ENCODE measurements at places on chromosomes 5 and 9.

GRCh38 chr5:14153071-14153864 is 10.1 kb downstream of the TRIO start:
- no peak for DNase-seq

- DNase-seq: no peak
Measured at GRCh38 chr9:112629671-112630485, 88.0 kb downstream of the INIP start.

- no peak for DNase-seq
Measured at GRCh38 chr9:37218800-37219425, 98.5 kb downstream of the ZCCHC7 start.

- no peak for DNase-seq
Measured at GRCh38 chr9:114404531-114404930, 16.7 kb upstream of the AKNA start.

GRCh38 chr9:89349607-89350006 is 31.3 kb downstream of the SECISBP2 start:
- DNase-seq: no peak

- DNase-seq: no peak
Measured at GRCh38 chr9:136857581-136858412, 5.7 kb downstream of the MAMDC4 start.

- no peak for DNase-seq
Measured at GRCh38 chr9:134350416-134350994, 24.2 kb downstream of the RXRA start.

- DNase-seq: no peak
Measured at GRCh38 chr9:136100700-136101614, 5.9 kb upstream of the NACC2 start.

DNA sequence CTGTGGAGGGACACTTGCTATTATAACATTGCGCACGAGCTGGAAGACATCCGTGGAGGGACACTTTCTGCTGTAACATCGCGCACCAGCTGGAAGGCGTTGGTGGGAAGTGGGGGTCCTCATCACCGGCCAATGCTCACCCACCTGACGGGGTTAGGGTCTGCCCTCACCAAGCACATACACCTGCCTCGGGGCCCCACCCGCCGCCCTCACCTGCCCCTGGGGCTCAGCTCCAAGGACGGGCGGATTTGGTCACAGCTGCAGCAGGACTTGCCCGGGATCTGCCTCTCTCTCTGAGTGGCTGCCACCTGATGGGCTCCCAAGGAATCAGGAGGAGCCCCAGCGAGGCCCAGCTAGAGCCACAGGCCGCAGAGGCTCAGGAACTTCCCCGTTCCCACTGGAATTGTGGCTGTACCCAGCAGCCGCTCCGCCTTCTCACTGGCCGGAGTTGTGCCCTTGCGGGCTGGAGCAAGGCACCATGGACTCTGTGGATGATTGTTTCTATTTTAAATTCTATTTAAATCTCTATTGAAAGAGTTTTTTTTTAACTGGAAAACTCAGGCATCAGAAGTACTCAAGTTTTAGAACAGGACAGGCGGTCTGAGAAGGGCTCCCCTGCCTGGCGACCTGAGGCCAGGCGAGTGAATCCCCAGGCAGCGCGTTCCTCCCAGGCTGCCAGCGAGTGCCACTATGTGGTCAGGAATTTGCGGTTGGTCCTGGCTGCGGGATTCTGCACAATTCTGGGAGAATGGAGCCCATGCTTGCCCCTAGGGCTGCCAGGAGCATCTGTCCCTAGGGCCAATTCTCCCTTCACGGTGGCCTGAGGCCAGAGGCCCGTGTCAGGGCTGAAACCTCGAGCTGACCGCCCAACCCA is 38.9 kb upstream of the SLC6A3 start:
- no peak for DNase-seq

DNA sequence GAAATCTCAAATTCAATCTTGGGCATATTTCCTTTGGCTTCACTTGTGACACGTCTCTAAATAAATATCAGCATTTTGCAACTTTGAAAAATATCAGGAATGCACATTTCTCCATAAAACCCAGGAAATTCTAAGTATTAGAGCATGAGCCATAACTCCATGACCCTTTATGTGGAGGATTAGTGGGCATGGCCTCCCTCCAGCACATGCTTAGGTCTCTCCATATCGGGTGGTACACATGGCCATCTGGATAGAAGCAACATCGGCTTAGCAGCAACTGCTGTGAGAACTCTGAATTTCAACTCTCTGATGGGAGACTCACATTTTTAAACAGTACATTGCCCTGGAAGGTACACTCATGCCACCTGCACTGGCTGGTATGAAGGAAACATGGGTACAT is 73.7 kb upstream of the EGFLAM start:
- DNase-seq: no peak

DNA sequence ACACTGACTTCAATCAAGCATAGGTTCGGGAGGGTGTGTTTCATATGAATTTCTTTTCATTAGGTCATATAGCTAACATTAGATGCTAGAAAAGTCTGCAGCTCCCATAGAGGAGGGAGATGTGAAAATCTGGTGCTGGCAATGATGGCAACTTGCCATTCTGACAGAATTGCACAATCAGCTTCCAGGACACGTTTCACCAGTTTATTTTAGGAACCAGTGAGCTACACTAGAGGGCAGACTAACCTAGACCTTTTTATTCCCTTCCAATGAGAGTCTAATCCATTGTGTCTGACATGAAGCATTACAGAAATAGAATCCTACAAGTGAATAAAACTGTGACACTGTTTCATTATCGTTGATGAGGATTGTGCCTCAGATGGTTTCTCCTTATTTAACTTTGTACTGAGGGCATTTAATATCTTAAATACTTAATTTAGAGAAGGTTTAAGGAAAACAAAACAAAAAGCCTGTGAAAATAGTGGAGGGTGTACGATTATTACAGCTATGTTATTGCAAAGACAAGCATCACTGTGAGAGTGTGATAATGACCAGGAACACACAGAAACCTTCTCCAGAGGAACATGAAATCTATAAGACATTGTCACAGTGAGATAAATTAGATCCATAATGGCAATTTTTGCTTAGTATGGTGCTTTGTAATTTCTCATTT is 363.3 kb upstream of the RPS23 start:
- DNase-seq: no peak

- DNase-seq: no peak
Measured at GRCh38 chr5:113125371-113125770, 148.8 kb downstream of the DCP2 start.

DNA sequence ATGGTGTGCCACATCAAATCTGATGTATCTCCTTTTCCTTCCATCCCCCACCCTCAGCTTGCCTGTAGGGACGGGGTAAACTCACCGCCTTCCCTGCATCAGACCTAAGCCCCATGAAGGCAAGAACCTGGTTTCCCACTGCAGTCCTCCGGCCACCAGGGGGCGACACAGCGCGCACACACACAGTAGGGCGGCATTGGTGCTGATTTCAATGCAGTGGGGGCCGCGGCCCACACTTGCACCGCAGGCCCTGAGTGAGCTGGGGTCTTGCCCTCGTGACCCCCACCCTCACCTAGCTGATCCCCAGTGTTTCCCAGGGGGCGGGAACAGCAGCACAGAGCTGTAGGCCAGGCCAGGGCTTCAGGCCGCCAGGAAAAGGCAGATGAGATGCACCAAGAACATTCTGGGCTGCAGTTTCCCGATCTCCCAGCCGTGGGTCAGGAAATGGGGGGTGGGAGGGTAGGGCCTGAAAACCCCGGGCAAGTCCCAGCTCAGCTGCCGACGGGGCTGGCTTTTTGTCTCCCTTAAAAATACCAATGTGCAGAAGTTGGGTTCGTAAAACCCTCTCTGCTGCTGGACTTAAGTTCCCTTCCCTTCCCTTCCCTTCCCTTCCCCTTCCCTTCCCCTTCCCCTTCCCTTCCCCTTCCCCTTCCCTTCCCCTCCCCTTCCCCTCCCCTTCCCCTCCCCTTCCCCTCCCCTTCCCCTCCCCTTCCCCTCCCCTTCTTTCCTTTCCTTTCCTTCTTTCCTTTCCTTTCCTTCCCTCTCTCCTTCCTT is 19.5 kb downstream of the FAM163B start:
- DNase-seq: peak; percentile 72

DNA sequence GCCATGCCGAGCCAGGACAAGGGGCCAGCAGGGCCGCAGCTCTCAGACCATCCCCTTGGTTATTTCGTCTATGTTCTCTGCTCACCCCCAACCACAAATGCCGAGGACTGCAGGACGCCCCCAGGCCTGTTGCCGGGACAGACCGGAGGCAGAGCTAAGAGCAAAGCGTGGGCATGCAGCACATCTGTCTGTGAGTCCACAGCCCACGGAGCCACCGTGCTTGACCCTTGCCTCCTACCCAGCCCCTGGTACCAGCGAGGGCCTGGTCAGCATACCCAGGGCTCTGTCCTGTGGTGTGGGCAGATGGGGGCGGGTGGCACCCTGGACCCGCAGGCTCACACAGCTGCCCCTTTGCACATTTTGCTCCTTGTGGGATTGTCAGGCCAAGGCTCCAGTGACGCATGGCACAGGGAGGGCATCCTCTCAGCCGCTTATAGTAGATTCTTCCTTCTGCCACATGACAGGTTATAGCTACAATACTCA is 4.7 kb downstream of the BRD3 start:
- DNase-seq: no peak

DNA sequence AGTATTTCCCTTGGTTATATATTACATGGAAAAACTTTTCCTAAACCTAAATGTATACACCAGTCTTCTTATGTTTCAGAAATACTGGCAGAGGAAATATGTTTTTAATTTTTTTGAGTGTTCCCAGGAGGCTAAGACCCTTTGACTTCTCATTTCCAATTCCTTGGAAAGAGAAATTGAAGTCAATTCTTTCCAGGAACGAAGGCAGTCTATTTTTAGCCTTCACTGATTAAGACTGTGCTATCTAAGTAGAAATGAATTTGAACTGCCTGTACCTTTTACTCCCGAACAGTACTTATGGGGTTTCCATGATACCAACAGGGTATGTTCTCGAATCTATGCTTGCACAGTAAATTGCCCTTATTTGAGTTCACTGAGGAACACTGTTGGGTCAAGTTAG is 340.3 kb upstream of the CD180 start:
- DNase-seq: no peak

GRCh38 chr9:86488794-86489193 is 134.6 kb upstream of the TUT7 start:
- DNase-seq: no peak

- DNase-seq: no peak
Measured at GRCh38 chr5:163005949-163006348, 431.4 kb upstream of the CCNG1 start.

DNA sequence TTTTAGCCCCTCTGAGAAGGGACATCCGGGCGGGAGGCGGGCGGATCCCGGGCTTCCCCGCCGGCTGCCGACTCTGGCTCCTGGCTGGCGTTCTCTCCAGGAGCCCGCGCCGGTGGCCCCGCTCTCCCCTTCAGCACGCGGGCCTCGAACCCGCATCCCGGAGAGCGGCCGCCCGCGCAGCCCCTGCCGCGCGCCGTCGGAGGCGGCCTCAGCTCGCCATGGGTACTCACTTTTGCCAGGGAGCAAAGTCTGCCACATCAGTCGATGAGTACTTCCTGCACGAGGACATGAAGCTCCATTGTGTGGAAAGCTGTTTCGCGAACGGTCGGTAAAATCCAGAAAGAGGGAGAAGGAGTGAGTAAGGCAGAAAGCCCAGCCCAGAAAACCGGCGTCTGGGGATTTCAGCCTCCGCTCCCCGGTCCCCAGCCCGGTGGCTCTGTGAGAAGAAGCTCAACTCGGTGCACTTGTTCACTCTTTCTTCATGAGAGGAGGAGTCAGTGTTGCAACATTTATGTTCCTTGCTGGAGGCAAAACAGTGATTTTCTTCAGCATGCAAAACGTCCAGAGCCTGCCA is at the start of gene PRLR:
Gene PRLR (minus strand): TSS at position 450 of the 574 bp plus-strand sequence. CDS start 140,867 bp downstream, outside the sequence.
- DNase-seq: no peak

DNA sequence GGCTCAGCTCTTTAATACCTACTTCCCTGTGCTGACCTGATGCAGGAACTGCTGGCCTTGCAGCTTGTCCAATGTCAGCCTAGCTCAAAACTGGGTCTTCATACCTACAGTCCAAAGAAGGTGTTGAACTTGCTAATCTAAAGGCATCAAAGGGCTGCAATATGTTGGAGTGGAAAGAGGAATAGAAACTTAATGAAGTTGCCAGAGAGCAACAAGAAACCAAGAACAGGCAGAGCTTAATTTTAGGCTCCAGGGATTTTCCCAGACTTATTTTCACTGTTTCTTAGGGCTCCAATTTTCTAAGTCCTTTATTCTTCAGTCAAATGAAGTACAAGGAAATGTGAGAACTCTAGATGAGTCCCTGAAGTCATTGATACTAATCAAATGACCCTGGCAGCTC is 17.6 kb upstream of the ERCC6L2 start:
- DNase-seq: no peak

DNA sequence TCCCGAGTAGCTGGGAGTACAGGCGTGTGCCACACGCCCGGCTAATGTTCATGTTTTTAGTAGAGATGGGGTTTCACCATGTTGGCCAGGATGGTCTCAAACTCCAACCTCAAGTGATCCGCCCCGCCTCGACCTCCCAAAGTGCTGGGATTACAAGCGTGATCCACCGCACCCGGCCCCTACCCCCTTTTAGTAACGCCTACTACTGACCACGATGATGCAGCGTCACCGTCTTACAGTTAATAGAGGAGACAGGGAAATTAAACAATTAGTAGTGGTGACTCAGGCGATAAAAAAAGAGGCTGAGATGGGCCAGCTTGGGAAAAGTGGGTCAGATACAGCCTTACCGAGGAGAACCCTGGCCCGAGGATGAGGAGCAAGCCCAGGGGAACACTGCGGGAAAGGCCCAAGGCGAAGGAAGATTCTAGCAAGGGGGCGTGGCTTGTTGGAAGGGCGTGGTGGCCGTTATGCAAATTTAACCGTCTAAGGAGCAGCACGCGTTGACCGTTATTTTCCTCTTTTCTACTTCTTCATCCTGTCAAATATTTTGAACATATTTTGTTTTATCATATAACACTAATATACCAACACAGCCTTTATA is 1.6 kb upstream of the SETX start:
- DNase-seq: no peak

- DNase-seq: no peak
Measured at GRCh38 chr5:56681346-56681745, 134.0 kb upstream of the MAP3K1 start.

DNA sequence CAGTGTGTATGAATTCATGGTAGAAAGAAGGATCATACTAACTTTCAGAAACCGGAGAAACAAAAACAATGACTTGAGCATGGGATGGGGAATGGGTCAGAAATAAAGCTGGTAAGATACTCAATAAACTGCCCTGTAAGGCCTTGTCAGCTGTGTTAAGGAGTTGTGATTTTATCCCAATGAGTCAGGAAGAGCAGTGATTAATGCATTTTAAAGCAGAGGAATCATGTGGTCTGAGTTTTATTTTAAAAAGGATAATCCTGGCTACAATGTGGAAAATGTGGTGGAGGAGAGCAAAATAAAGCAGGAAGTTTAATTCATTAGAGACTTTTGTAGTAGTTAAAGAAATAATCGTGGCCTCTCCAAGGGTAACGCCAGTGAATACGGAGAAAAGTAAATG is 28.7 kb downstream of the DHX29 start:
- DNase-seq: no peak

GRCh38 chr9:100222674-100223073 is 123.6 kb downstream of the INVS start:
- no peak for DNase-seq

GRCh38 chr5:1784197-1785050 is 15.2 kb downstream of the MRPL36 start:
- DNase-seq: no peak

All from activated CD8-positive, alpha-beta memory T cell treated with anti-CD3 and anti-CD28 coated beads for 24 hours (primary cell).